ENCODE measurements at places on chromosomes 13 and 19. TPM values are rescaled to one million over a fixed set of nuclear protein-coding genes. Genes with fewer than 3 reads are reported as not detected.

AP1M2 gene
- total RNA-seq: not detected

SLC5A5 gene
- total RNA-seq: not detected

URAD gene
- not detected for total RNA-seq

PRTN3 gene
- total RNA-seq: not detected

CGB1 gene
- not detected for total RNA-seq

GRCh38 chr13:74169676-74170075 is 35.5 kb upstream of the KLF12 start:
- H3K27me3 ChIP-seq: no peaks in the 10 kb centered on the region
- no peak for DNase-seq
- H3K4me1 ChIP-seq: no peaks in the 10 kb centered on the region
- H3K27ac ChIP-seq: no peak overlapping the region
- H3K36me3 ChIP-seq: no peaks in the 10 kb centered on the region

DNA sequence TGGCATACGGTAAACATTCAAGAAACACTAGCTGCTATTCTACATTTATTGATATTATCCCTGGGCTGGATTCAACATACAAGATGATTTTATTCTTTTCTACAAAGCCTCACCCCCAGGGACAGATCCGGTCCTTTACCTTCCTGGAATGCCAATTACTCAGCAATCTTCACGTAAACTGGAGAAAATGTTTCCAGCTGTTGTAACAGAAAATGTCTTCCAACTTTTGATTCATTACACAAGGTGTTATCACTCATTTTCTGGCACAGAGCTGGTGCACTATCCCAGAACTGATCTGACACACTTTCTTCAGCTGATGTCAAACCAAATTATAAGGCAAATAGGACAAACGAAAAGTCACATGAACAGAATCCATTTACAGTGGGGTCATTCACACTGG is 33.1 kb downstream of the DCLK1 start:
- H3K4me1 ChIP-seq: no peaks in the 10 kb centered on the region
- DNase-seq: no peak
- no peaks in the 10 kb centered on the region for H3K36me3 ChIP-seq
- H3K4me3 ChIP-seq: no peak overlapping the region
- no peaks in the 10 kb centered on the region for H3K27me3 ChIP-seq

DNA sequence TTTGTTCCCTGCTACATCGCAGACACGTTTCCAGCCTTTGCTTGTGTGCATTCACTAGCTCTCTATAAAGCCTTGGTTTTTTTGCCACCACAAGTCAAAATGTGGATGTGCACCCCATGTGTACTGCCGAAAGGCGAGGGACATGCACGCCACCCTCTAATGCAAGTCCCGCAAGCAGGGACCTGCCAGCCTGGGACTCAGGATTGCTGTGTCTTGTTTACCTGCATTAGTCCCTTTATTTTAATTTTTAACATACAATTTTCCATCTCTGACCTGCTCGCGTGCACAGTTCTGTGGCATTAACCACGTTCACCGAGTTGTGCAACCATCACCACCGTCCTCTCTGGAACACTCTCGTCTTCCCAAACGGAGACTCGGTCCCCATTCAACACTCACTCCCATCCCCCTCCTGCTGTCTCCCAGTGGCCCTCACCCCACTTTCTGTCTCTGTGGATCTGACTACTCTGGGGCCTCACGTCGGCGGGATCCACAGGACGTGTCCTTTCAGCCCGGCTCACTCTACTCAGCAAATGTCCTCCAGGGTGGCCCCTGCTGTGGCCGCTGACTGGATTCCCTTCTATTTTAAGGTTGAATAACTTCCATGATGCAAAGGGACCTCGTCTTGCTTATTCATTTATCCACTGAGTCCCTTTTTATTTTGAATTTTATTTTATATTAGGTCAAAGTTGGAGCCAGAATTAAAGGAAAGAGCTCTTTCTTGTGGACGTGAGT is 58.4 kb downstream of the RASA3 start:
- no peak for DNase-seq
- no peak overlapping the region for H3K27ac ChIP-seq

- H3K27ac ChIP-seq: no peak overlapping the region
- no peak overlapping the region for H3K4me3 ChIP-seq
- H3K4me1 ChIP-seq: no peaks in the 10 kb centered on the region
- H3K27me3 ChIP-seq: no peaks in the 10 kb centered on the region
- H3K36me3 ChIP-seq: peaks cover 8% of the 10 kb centered on the region
- no peak for DNase-seq
Observed at GRCh38 chr13:30659980-30660379, 42.3 kb downstream of the USPL1 start.

DNA sequence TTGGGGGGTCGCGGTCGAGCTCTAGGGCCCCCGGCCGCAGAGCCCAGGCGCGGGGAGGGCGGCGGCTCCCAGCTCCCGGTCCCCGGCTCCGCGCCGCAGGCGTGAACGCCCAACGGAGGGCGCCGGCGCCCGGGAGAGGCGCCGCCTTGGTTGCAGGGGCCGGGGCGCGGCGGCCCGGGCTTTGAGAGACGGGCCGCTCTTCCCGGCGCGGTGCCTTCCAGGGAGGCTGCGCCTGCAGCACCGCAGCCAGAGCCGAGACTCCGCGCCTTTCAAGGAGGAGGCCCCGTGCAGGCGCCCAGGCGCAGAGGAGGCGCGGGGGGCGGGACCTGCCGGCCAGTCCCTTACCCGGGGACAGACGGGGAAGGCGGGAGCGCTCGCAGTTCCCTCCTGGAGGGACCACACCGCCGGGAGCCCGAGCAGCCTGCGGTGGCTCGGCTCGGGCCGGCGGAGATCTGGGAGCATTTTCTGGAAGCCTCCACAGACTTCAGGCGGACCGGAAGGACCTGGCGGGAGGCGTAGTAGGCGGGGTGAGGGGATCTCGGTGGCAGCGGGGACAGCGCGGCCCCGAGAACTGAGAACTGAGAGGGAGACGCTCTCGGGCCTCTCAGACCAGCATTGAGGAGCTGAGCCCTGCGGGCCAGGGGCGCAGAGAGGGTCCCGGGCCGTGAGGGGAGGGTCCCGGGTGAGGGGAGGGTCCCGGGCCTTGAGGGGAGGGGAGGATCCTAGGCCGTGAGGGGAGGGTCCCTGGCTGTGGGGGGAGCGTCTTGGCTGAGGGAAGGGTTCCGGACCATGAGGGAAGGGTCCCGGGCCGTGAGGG is 25.5 kb upstream of the MCF2L start:
- DNase-seq: peak; percentile 4
- peaks cover 45% of the 10 kb centered on the region for H3K27me3 ChIP-seq
- H3K27ac ChIP-seq: no peak overlapping the region
- peak overlapping the region; percentile 39 for H3K4me3 ChIP-seq
- no peaks in the 10 kb centered on the region for H3K4me1 ChIP-seq

- no peaks in the 10 kb centered on the region for H3K36me3 ChIP-seq
- H3K27ac ChIP-seq: no peak overlapping the region
- H3K27me3 ChIP-seq: no peaks in the 10 kb centered on the region
- no peak for DNase-seq
- no peaks in the 10 kb centered on the region for H3K4me1 ChIP-seq
Observed at GRCh38 chr13:68748038-68748437, 1359.6 kb upstream of the ATXN8OS start.

DNA sequence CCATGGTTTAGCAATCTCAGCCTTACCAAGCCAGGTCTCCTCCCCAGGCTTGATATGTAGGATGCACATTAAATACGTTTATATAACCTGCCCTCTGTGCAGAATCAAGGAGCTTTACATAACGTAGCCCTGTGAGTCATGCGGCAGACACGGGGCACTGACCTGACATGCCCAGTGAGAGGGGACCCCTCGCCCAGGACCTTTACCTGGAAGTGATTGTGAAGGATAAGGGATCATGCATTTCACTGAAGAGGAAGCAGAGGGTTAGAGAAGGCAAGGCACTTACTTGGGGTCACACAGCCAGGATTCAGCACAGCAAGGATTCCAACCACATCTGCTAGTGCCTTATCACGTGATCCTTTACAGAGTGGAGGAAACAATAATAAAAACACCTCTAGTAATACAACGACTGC is 18.9 kb upstream of the FOSB start:
- DNase-seq: peak; percentile 15
- H3K36me3 ChIP-seq: no peaks in the 10 kb centered on the region
- H3K27ac ChIP-seq: no peak overlapping the region
- H3K4me1 ChIP-seq: peaks cover 9% of the 10 kb centered on the region
- no peaks in the 10 kb centered on the region for H3K27me3 ChIP-seq
- H3K4me3 ChIP-seq: no peak overlapping the region

DNA sequence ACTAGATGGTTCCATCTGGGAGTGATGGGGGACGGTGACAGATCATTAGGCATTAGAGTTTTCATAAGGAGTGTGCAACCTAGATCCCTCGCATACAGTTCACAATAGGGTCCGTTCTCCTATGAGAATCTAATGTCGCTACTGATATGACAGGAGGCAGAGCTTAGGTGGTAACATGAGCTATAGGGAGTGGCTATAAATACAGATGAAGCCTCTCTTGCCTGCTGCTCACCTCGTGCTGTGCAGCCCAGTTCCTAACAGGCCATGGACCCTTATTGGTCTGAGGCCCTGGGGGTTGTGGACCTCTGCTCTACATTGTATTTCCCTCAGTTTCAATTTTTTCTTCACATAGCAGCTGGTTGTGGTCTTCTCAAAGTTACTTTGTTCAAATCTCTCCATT is 56.5 kb downstream of the CDK8 start:
- H3K4me3 ChIP-seq: no peak overlapping the region
- no peak for DNase-seq
- H3K36me3 ChIP-seq: no peaks in the 10 kb centered on the region
- no peaks in the 10 kb centered on the region for H3K27me3 ChIP-seq
- no peak overlapping the region for H3K27ac ChIP-seq
- H3K4me1 ChIP-seq: no peaks in the 10 kb centered on the region

DNA sequence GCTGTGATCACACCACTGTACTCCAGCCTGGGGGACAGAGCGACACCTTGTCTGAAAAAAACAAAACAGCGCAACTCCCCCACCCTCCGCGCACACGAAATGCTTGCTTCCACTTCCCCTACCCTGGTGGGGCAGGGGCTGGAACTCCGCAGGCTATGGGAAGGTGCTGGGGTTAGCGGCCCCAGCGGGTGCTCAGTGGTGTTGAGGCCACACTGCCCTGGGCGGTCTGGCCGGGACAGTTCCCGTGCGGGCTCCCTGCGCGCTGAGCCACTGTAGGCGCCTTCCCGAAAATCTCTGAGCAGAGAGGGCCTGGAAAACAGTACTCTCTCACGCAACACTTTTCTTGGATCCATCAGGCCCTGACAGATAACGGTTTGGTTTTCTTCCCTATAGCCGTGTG is 1.1 kb upstream of the WTIP start:
- H3K4me1 ChIP-seq: peaks cover 16% of the 10 kb centered on the region
- H3K36me3 ChIP-seq: 0 out of 2 replicates have a peak, but pooled peaks cover 4% of the 10 kb centered on the region
- H3K27me3 ChIP-seq: no peaks in the 10 kb centered on the region
- DNase-seq: no peak
- H3K27ac ChIP-seq: no peak overlapping the region

GRCh38 chr19:8576273-8576993 is 809 bp downstream of the MYO1F start:
- no peaks in the 10 kb centered on the region for H3K36me3 ChIP-seq
- no peak overlapping the region for H3K4me3 ChIP-seq
- no peak for DNase-seq
- H3K27me3 ChIP-seq: no peaks in the 10 kb centered on the region

DNA sequence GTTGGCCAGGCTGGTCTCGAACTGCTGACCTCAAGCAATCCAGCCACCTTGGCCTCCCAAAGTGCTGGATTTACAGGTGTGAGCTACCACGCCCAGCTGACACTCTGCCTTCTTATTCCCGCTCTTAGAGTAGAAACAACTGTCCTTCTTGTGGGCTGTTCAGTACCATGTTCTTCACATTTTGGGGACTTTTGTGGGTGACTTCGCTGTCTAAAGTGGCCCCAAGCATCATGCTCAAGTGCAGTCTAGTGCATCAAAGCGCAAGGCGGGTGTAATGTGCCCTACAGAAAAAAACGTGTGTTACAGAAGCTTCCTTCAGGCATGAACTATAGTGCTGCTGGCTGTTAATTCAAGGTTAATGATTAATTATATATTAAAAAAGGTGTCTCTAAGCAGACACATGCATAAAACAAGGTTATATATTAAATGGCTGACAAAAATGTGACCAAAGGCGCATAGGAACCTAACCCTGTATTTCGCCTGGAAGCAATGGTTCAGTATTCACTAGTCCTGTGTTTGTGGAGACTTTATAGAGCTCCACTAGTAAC is 38.3 kb downstream of the ABCC4 start:
- H3K27ac ChIP-seq: no peak overlapping the region
- DNase-seq: no peak
- H3K4me3 ChIP-seq: no peak overlapping the region
- H3K36me3 ChIP-seq: peaks cover 27% of the 10 kb centered on the region
- H3K27me3 ChIP-seq: no peaks in the 10 kb centered on the region

- no peak overlapping the region for H3K27ac ChIP-seq
- H3K27me3 ChIP-seq: no peaks in the 10 kb centered on the region
- H3K4me1 ChIP-seq: no peaks in the 10 kb centered on the region
Observed at GRCh38 chr13:103143432-103143831, 77.2 kb upstream of the SLC10A2 start.

GRCh38 chr19:41883463-41883820 is 458 bp downstream of the ARHGEF1 start:
- peak overlapping the region; percentile 92 for H3K4me3 ChIP-seq
- peaks cover 8% of the 10 kb centered on the region for H3K4me1 ChIP-seq
- DNase-seq: no peak
- H3K36me3 ChIP-seq: peaks cover 4% of the 10 kb centered on the region
- H3K27me3 ChIP-seq: peaks cover 1% of the 10 kb centered on the region

DNA sequence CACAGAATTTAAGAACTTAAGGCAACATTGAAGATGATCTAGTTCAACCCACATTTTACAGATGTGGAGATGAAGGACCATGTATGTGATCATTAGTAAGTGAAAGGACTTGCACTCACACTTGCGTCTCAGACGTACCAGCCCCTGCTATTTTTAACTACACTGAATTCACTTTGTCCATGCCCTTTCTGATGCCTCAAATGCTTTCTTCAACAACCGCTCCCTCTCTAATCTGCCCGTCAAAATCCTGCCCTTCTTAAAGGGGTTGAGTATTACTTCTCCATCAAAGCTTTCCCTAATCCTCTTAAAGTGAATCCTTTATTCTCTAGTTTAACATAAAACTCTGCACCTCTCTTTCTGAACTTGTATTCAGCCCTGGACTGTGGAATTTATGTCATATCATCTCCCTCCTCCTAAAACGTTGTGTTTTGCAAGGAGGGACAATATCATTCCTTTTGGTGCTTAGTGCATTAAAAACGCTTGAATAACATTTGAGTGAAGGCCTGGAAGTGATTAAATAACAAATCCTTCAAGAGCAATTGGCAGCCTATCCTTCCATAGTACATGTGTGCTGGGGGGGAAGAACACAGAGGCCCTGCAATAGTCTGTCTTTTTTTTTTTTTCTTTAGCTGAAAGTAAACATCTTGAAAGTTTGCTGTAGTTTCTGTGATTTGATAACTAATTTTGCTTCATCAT is 493.3 kb downstream of the LMO7 start:
- DNase-seq: no peak
- peaks cover 2% of the 10 kb centered on the region for H3K27me3 ChIP-seq
- H3K36me3 ChIP-seq: no peaks in the 10 kb centered on the region
- no peak overlapping the region for H3K27ac ChIP-seq
- no peak overlapping the region for H3K4me3 ChIP-seq
- no peaks in the 10 kb centered on the region for H3K4me1 ChIP-seq

GRCh38 chr13:80161219-80161618 is 179.7 kb downstream of the SPRY2 start:
- no peak overlapping the region for H3K4me3 ChIP-seq
- no peak overlapping the region for H3K27ac ChIP-seq
- no peaks in the 10 kb centered on the region for H3K27me3 ChIP-seq
- no peak for DNase-seq
- H3K4me1 ChIP-seq: 0 out of 2 replicates have a peak, but pooled peaks cover 2% of the 10 kb centered on the region

GRCh38 chr13:30675717-30676116 is 58.0 kb downstream of the USPL1 start:
- H3K27me3 ChIP-seq: no peaks in the 10 kb centered on the region
- no peak overlapping the region for H3K4me3 ChIP-seq
- DNase-seq: no peak
- no peak overlapping the region for H3K27ac ChIP-seq
- no peaks in the 10 kb centered on the region for H3K36me3 ChIP-seq

Measured in IMR-90 (cell line).